ENCODE measurements at places on chromosomes 3 and 15.
A peak's percentile ranks its signal among the peaks of the same experiment; 100 is the strongest.

GRCh38 chr15:36643551-36643950, 64.1 kb downstream of the CDIN1 start:
- no peak for DNase-seq

DNA sequence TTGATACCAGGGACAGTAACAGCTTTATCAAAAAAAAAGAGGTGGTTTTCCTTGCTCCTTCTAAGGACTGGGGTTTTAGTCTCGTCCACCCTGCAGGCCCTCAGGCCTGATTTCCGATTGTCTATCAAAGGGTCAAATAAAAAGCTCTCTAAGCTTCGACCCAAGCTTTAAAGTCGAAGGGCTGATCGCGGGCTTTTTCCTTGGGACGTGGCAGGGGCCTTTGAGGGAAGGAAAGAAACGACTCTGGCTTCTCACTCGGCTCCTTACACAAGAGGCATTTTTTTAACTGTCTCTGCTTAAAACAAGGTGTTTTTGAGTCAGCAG, 354 bp upstream of the KLHL24 start:
- DNase-seq = no peak

DNA sequence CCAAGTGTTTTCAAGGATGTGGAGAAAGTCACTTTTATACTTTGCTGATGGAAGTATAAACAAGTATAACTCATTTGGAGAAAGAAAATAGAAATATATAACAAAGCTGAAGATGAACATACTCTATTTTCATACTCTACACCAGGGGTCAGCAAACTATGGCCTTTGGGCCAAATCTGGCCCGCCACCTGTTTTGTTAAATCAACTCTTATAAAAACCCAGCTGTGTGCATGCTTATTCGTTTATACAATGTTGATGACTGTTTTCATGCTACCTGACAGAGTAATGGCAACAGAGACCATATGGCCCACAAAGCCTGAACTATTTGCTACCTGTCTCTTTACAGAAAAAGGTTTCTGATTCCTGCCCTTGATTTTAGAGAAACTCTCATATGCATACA, 124.0 kb downstream of the NR1D2 start:
- no peak for DNase-seq

DNA sequence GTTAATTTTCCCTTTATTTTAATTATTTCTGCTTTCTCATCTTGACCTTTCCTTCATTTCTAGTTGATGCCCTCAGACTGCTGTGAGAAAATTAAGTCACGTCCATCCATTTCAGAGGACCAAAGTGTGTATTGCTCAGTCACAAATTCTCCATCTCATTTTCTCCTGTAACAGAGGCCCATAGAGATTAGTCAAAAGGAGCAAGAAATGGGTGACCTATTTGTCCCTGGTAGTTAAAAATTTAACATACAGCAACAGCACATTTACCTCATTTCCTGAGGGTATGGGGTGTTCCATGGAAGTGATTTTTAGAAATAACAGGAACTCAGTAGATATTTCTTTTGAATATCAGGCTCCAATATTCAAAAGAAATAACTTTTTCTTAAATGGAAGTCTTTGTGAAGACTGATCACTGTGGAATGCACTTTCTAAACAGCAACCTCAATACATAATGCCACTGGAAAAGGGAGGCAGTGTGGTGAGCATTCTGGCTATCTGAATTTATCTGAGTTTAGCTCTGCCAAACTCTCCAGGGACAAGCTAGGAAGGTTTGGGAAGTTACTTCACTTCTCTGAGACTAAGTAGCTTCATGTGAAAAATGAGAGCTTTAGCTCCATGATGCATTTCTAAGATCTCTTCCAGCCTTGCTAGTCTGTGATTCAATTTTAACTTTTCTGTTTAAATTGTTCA, 808.2 kb downstream of the SQOR start:
- DNase-seq = no peak

DNA sequence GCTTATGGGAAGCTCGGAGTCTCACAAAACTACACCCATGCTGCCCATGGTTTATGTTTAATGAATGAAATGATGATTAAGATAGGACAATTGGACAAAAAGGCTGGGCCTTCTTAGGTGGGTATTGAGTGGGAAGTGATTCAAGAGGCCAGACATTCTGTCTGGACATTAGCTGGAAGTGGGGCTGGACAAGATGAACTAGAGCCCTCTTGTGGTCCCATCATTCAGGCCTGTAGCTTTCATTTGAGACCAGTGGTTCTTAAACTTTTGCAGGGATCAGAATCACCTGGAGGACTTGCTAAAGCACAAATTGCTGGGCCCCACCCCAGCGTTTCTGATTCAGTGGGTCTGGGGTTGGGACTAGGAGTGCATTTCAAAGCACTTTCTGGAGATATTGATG, 290.4 kb upstream of the CTDSPL start:
- DNase-seq = no peak

DNA sequence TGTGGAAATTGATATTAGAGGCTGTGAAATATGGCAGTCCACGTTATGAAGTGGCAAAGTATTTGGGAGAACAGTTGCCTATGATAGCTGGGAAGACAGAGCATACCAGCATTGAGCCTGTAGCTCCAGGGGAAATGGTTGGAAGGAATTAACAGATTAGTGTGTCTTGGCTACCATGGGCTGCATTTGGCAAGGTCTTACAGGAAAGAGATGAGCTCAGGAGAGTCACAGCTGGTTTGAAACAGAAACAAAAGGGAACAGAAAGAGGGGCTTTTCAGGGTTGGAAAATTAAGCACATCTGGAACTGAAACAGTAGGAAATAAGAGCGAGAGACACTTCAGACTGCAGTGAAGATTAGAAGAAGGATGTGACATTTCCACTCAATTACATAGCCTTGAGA, 141.7 kb downstream of the FBLN2 start:
- no peak for DNase-seq

DNA sequence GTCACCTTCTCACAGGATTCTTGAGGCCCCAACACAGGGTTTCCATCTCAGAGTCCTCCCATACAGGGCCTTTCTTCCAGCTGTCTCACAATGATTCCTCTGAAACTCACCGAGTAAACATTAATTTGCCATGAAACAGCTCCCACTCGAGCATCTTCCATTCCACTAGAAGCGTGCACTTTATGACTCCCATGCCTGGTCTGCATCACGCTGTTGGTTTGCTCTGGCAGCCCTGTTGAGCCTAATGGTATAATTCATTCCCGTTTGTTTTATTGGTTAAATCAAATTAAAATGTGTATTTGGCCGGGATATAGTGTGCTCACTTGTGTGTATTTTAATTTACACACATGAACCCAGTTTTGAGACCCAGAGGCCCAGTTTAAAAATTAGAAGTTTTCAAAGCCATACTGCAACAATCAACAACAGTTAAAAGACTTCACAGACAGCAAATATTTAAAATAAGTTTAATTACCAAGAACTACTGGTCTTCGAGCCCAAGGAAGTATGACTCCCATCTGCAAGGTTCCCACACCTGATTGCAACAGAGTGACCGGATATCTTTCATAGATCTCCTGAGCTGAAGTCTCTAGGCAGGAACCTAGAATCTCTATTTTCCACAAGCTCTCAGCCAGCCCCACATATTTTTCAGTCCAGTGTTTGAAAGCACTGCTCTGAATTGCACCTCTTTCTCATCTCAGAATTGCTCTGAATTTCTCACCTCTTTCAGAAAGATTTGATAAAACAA, 42.3 kb upstream of the GYG1 start:
- no peak for DNase-seq

DNA sequence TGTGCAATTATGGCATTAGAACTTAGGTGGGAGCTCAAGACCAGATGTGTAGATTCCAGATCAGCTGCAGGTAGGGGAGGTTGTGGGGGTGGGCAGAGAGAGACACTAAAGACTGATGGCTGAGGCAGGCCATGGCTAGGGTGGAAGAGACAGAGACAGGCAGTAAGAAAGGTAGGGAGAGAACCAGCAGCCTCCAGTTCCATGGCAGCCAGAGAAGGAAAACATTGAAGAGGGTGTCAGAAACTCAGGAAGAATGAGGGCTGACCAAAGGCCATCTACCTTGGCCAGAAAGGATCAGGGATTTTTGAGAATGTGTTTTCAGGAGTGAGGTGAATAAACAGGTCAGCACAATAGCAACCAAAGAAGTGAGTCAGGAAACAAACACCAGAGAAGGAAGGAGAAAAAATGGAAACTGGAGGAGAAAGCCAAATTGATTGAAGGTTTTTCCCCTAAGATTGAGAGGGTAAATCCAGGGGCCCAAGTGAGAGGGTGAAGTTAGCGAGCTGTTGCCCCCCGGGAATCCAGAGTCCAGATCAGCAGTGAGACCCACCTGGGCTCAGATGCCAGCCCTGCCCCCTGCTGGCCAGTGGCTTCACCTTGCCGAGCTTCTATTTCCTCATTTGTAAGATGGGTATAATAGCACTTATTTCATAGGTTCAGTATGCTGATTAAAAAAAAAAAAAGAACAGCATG, 41.0 kb downstream of the ABHD2 start:
- peak; percentile 55 for DNase-seq

DNA sequence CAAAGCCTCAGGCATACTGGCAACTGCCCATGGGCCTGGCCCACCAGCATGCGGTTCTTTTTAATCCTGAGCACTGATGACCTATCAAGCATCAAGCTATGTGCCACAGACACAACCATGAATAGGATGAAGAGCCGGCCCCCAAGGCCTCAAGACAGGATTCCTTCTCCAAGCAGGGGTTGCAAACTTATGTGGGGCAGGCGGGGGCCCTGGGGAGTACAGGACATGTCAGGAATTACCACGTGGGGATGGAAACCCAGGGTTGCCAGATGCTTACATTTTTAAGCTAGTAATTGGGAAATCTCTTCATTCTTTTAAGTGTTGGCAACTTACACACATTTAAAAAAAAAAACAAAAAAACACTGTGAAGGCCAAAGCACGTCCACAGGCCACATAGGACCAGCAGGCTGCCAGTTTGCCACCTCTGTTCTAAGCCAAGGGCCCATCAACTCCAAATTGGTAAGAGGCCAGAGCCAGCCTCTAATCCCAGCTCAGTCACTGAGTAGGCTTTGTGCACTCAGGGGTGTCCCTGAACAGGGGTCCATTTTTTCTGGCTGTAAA, 32.8 kb downstream of the BDH1 start:
- no peak for DNase-seq

Data from CD4-positive, alpha-beta T cell treated with Interleukin-21 for 1 hour (primary cell).